ENCODE measurements at places on chromosomes 5 and 9.

- peak; percentile 45 for DNase-seq
Measured at GRCh38 chr5:59380350-59380951, 513.1 kb downstream of the PDE4D start.

DNA sequence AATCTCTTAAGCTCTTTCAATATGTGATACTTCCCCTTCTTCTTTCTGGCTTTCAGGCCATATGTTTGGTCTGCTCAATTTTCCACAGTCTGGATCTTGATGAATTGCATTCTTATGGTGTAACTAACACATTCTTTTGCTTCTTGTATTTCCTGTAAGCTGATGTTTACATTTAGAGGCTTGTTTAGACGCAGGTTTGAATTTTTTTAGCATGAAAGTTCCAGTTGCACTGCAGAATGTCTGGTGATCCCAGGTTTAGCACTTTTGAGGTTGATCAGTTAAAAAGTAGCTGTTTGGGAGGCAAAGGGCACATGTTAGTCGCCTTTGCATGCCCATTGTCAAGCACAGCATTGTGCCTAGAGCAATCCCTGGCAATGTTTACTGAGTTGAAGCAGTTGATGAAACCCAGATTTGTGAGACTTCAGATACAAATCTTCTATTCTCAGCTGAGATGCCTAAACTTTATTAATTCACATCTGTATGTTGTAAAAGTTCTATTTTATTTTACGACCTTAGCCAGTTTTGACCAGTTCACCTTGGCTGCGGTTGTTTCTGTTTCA, 59.6 kb upstream of the SPATA31C2 start:
- no peak for DNase-seq

GRCh38 chr5:66841264-66841663, 245.1 kb downstream of the MAST4 start:
- no peak for DNase-seq

DNA sequence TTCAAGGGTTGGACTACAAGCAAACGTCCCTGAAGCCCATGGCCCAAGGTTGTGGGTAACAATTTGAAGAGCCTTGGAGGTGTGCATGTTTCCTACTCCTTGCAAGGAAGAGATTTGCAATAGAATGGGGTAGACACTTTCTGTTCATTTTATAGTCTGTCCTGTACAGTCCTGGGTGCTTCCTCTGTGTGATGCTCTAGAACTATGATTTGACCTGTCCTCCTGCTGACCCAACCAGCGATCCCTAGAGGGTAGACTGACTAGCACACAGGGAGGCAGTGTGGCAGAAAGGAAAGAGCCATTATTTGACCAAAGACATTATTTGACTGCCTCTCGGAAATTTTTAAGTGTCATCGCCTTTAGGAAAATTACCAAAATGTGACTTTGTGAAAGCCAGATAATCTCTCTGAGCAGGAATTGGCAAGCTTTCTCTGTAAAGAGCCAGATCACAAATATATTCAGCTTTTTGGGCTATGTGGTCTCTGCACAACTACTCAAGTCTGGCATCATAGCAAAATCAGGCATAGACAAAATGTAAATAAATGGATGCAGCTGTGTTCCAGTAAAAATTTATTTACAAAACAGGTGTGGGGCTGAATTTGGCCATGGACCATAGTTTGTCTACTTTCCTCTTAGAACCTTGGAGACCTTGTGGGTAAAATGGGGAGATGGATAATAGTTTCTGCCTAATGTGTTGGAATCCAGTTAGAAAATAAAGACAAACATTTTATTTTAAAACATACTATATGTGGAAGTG, 106.8 kb downstream of the DMRT2 start:
- DNase-seq, result no peak

GRCh38 chr5:4226565-4226964, 630.9 kb downstream of the IRX1 start:
- no peak for DNase-seq

GRCh38 chr5:3995954-3996619, 400.5 kb downstream of the IRX1 start:
- DNase-seq, result no peak

GRCh38 chr5:95800553-95800952, 22.0 kb downstream of the GLRX start:
- DNase-seq, result no peak

GRCh38 chr9:98971915-98972223, 28.2 kb downstream of the COL15A1 start:
- no peak for DNase-seq

DNA sequence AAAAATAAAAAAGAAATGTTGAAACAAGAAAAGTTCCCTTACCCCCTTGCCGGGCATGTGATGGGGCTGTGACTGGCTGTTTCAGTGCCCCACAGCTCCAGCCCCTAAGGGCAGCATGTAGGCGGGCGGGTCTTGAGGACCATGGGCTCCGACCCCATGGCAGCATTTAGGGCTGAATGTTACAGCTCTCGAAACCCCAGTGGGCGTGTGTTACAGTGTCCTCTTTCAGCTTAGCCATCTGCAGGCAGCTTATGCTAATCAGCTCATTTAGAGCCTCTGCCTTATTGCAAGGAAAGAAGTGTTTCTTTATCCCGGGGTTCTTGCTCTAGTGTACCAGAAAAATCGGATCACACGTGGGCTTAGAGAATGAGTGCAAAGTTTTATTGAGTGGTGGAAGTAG, 497.4 kb upstream of the CYLC2 start:
- no peak for DNase-seq

DNA sequence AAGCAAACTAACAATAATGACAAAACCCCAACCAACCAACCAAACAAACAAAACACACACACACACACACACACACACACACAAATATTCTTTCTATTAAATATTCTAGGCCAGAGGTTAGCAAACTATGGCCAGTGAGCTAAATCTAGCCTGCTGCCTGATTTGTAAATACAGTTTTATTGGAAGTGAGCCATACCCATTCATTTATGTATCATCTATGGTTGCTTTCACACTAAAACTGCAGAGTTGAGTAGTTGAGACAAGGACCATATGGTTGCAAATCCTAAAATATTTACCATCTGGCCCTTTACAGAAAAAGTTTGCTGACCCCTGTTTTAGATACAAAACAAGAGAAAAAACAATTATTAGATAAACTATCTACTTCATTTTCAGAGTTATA, 620.5 kb upstream of the SEMA6A start:
- DNase-seq, result no peak

DNA sequence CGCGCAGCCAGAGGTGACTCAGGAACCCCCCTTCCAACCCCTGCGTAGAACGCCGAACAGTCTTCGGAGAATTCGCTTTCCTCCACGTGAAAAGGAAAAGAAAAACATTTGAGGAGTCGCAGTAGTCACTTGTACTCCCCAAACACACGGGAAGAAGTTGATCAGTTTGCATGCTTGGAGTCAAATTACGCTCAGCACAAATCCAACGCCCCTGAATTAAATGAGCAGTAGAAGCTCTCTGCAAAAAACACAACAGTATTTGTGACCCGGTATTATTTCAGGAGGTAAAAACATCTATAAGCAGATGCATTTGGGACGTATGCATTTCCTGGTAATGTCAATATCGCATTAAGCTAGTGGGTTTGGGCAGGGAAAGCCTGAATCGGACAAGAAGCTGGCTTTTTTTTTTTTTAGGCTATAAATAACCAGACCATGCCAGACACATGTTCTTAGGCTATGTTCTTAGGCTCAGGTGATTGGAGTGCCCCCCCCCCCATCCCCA, 854 bp upstream of the ARL15 start:
- DNase-seq, result peak; percentile 13

GRCh38 chr5:139147483-139148087, 50.6 kb downstream of the SIL1 start:
- DNase-seq, result no peak

- DNase-seq, result no peak
Measured at GRCh38 chr9:36426945-36427344, 26.9 kb upstream of the RNF38 start.

DNA sequence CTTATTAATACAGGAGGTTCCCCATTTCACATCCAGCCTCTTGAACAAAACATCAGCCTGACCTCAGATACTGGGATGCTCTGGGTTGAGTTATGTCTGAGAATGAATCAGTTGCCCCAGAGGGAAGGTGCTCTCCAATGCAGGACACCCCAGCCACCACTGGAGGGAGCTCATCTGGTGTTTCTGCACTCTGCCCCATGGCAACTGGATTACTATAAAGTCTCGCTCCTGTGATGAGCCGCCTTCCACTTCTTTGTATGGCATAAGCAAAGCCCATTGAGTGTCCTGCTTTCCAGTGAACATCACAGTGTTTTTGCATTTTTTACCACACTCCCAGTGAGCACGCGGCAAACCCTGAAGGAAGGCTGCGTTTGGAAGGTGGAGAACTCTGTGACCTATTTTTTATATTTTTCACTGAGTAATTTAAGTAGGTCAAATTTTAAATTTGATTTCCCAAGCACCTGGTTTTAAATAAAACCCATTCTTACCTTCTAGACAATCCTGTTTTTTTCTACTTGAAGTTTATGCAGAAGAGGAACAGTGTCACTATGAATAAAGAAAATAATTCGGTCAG, 176.9 kb upstream of the WWC1 start:
- peak; percentile 23 for DNase-seq

- no peak for DNase-seq
Measured at GRCh38 chr5:107444300-107444699, 226.4 kb downstream of the EFNA5 start.

DNA sequence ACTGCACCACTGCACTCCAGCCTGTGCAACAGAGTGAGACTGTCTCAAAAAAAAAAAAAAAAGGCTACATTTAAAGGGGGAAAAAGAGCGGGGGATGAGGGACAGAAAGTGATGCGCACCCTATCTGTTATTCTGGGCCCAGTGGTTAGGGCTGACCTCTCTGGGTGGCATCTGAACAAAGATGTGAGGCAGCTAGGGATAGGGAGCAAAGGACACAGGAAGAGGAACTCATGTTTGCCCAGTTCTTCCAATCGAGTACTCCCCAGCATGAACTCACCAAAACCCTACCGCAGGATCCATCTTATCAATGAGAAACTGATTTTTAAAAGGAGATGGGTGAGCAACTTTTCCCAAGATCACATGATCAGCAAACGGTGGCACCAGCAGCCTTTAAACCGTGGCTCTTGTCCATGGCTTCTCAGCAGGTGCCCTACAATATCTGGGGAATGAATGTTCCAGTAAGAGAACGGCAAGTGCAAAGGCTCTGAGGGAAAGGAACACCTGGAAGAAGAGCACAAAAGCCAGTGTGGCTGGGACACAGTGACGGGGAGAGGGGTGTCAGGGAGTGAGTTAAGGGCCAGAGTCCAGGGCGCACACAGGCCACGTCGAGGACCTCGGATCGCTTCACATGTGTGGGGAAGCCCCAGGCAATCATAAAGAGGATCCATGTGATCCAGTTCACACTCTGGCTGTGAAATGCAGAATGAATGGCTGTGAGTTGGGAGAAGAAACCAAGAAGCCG, 22.0 kb downstream of the RAPGEF1 start:
- DNase-seq, result no peak

GRCh38 chr5:178330791-178331404, 98.3 kb upstream of the PHYKPL start:
- no peak for DNase-seq

GRCh38 chr5:163552536-163552935, 47.1 kb downstream of the MAT2B start:
- DNase-seq, result no peak

DNA sequence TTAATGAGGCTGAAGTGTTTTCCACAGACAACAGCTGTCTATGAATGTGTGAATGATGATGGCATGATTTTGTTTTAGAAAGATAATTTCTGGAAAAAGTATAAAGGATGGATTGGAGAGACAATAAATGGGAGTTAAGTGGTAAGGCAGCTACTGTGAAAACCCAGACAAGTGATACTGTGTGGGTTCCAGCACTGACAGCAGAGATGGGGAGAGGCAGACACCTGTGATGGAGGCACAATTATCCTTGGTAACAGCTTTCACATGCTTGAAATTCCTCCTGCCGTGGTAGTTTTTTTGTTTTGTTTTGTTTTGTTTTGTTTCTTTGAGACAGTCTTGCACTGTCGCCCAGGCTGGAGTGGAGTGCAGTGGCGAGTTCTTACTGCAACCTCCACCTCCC, 189.3 kb downstream of the DEPDC1B start:
- DNase-seq, result no peak

GRCh38 chr5:59337240-59337639, 556.3 kb downstream of the PDE4D start:
- no peak for DNase-seq

- DNase-seq, result no peak
Measured at GRCh38 chr9:83656032-83656680, 33.2 kb downstream of the IDNK start.

DNA sequence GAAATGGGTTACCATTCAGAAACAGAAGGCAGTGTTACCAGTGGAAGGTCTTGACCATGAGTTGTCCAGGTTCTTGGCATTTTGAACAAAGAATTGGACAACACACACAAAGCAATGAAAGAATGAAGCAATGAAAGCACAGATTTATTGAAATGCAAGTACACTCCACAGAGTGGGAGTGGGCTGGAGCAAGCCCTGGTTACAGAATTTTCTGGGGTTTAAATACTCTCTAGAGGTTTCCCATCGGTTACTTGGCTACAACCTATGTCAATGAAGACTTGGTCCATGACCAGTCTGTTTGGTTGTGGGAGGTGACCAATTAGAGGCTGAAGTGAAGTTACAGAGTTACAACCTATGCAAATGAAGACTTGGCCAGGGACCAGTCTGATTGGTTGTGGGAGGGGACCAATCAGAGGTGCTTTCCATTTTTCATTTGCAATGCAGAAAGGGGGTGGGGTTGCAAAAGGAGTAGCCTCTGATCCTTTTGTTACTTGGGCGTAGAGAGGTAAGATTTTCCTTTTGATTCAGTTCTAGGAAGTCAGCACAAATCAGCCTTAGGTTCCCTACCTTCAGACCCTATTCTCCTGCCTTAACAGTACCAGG, 71.7 kb upstream of the SPRY4 start:
- DNase-seq, result no peak

DNA sequence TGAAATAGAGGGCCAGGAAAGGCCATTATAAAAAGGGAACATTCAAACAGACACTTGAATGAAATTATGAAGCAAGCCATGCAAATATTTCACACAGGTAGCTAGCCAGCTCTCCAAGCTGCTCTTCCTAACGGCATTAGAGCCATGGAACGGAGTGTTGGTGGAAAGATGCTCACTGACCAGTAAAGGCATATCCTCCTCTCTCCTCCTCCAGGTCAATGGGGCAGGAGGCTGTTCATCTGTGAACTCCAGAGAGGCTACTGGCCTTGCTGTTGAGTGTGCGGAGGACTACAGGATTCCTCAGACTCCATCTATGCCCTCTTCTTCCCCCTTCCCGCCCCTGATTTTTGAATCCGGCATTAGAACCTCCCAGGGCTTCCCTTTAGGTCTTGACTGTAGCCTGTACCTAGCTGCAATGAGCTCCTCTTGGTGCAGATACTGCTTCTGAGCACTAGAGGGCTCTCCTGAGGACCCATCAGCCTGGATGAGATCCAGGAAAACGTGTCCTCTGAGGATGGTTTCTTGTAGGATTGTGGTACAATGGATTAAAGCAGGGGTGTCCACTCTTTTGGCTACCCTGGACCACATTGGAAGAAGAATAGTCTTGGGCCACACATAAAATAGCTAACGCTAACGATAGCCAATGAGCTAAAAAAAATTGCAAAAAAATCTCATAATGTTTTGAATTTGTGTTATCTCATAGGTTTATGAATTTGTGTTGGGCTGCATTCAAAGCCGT, 162.2 kb downstream of the SREK1 start:
- DNase-seq, result peak; percentile 38

- DNase-seq, result no peak
Measured at GRCh38 chr9:94985649-94986048, 259.1 kb downstream of the AOPEP start.

GRCh38 chr9:134179595-134179917, 15.2 kb upstream of the RNU6ATAC start:
- DNase-seq, result no peak

- DNase-seq, result no peak
Measured at GRCh38 chr9:90204128-90204831, 438.3 kb downstream of the DIRAS2 start.

Data from CD4-positive, alpha-beta T cell treated with Interleukin-12 subunit alpha and Interleukin-12 subunit beta, for 1 hour (primary cell).